SK-N-DZ (cell line): ENCODE measurements at places on chromosomes 7 and 10.

DNA sequence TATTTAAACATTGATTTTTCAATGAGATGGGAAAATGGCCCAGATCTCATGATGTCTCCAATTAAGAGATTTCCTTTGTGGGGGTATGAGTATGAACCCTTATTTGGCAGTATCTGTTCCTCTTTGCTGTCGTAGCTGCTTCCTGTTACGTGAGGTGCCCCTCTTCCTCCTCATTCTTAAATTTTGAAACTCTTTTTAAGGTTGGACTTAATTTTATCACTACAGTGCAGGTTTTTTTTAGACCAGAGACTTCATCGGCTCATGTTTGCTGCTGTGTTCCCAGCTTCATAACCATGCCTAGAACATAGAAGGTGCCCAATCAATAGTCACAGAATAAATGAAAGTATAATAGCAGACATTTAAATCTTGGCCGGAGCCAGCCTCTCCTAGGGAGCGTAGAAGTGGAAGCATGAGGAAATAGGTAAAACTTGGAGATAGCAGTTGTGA, 2.4 kb downstream of the MIOS start:
- no peak for DNase-seq

DNA sequence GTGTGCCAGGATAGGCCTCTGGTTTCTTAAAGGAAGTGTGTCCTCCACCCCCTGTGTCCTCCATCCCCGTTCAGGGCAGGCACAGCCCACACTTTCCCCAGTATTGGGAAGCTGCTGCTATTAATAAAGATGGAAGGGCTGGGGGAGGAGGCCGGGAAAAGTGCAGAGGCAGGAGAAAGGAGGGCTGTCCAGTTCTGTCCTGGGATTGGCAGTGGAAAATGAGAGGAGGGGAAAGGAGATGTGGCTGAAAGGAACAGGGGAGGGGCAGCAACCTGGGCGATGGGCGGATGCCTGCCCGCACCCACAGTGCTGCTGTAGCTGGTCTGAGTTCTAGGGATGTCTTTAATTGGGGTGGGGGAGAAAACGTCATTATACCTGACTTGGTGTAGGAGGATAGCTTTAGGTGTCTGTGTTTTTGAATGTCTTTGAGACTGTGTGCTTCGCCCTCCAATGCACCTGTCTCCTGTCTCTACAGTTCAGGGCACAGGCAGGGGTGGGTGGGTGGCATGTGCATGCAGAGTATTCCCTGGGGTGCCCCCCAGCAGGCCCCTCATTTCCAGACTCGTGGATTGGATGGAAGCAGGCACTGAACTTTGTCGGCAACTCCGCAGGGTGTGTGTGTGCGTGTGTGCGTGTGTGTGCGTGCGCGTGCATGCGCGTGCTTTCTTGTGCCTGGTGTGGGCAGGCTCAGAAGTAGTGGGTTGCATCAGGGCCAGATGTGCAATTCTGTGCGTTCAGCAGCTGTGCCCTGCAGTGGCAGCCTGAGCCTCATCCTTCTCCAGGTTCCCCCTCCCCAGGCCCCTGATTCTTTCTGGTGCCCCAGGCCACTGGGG, 2.5 kb downstream of the TRIM8 start:
- DNase-seq, result no peak

DNA sequence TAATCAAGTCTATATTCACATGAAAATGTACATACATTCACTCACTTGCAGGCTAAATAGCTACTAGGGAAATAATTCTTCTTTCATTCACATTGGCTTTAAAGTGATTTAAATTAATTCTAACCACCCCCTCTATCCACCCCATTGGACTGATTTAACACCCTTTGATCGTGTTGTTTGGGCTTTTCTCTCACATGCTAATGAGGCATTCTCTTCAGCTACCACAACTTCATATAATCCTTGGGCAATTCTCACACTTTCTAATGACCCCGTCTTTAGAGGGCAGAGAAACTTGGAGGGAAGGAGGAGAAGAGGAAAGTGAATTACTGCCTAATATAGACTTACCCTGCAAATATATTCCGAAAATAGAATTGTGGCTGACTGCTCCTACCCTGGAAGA, 24.6 kb downstream of the GRM3 start:
- no peak for DNase-seq

DNA sequence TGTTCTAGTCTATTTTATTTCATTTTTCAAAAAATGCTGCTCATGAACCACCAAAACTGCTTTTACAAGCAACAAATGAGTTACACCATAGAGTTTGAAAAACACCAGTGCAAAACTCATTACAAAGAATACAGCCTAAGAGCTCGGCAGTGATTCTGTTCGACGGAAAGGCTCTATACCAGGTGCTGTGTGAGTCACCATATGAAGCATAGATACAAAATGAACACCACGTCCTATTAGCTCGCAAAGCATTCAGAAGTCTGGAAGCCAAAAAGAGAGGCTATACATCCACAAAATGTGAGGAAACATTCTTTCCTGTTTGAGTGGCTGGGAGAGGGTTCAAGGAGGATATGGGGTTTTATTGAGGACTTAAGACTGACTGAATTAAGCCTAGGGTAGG, 136.1 kb downstream of the ATE1 start:
- DNase-seq, result no peak

DNA sequence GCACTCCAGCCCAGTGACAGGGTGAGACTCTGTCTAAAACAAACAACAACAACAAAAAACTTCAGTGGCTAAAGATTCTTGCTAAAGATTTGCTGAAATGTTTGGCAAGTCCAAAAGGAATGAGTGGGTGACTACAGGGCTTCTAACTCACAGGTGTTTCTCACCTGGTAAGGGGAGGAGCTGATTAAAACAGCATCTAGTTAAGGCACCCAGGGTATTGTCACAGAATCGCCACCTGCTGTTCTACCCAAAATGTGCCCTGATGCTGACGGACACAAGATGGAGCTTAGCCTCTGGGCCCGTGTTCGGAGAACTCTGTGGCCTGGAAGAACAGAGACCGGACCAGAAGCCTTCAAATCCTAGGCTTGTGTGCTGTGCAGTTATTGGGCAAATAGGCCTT, 336.0 kb upstream of the GALNT17 start:
- DNase-seq, result no peak

DNA sequence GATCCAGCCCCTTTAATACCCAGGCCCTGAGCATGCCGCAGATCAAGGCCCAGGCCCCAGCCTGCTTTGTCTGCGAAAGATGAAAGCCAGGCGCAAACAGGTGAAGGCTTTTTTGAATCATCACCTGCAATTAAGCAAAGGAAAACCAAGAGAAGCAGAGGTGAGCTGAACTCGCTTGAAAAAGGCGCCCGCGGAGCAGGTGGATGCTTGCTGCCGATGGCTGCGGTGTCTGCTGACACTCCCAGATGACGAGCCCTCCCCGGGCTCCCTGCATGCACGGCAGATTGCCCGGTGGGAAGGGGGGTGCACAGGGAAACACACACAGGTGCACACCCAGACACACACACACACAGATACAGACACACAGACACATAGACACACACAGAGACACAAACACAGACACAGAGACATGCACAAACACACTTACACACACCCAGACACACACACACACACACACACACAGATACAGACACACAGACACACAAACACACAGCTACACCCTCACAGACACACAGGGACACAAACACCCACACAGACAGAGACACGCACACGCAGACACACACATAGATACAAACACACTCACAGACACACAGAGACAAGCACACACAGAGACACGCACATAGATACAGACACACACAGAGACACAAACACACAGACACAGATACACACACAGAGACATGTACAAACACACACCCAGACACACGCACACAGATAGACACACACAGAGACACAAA, 142.6 kb upstream of the RNF32 start:
- DNase-seq, result no peak
